NCI-H446 treated with DMSO at 0.1 percent for 48 hours (cell line): ENCODE measurements at places on chromosomes 1 and 21.

- peak; percentile 25 for DNase-seq
These were observed 563.0 kb upstream of the NEGR1 start for GRCh38 chr1:72845381-72845780.

GRCh38 chr1:37449936-37450335 is 24.4 kb upstream of the ZC3H12A start:
- no peak for DNase-seq

- DNase-seq, result no peak
These were observed 631.4 kb downstream of the SMYD3 start for GRCh38 chr1:245875581-245876261.

DNA sequence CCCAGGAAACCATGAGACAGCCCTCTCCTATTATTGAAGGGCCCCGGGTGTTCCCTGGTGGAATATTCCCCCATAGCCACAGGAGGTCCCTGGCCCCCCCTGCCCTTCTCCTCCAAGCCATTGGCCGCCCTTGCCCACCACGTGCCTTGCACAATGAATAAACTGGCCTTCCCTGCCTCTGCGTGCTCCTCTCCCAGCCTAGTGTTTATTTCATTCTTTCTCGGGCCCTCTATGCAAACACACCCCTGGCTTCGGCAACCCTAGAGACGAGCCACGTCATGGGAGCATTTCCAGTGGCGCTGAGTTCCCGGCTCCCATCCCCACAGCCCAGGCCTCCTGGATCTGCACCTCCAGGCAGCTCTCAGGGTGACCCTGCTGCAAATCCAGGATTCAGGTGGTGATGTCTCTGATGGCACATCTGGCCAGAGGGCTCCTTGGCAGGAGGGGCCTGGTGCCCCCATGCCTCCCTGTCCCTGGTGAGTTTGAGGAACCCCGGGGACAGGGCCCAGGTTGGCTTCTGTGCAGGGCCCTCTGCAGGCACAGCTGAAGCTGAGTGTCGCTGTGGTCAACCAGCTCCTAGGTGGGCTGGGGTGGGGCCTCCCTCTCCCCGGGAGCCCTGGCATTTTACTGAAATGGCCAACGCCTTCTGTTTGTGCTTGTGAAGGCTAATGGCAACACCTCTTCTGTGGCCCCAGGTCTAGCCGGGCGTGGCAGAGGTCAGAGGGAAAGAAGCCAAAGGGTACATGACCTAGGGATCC is 6.2 kb downstream of the KRTAP10-12 start:
- no peak for DNase-seq

GRCh38 chr1:228018961-228019721 is 12.3 kb downstream of the WNT3A start:
- DNase-seq, result no peak

GRCh38 chr1:83995649-83996048 is 3.3 kb downstream of the TTLL7 start:
- DNase-seq, result no peak

DNA sequence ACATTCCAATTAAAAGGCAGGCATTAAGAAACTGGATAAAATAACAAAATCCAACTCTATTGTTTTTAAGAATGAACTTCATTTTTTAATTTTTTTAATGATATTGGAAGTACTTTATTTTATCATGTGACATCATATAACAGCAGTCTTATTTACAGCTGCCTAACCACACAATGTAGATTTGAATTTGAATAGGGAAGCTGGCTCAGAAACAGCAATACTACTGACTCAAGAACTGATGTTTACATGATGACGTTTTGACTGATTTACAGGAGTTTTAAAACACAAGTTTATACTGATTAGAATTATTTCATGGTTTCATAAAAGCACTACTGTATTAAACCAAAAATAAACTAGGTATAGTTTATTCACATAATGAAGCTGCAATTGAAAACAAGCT is 348.7 kb upstream of the NR5A2 start:
- DNase-seq, result no peak

DNA sequence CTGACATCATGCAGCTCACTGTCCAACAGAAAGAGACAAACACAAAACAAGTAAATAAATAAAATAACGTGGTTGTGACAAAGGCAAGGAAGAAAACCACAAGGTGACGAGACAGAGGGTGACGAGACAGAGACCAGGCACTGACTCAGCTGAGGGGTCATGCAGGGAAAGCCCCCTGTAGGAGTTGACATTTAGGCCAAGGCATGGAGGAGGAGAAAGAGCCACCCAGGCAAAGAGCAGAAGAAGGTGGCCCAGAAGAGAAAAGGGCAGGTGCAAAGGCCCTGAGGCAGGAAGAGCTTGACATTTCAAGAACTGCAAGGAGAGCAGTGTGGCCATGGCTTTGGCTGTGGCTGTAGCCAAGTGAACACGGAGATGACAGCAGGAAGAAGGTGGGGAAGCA is 65.1 kb upstream of the ID3 start:
- no peak for DNase-seq

DNA sequence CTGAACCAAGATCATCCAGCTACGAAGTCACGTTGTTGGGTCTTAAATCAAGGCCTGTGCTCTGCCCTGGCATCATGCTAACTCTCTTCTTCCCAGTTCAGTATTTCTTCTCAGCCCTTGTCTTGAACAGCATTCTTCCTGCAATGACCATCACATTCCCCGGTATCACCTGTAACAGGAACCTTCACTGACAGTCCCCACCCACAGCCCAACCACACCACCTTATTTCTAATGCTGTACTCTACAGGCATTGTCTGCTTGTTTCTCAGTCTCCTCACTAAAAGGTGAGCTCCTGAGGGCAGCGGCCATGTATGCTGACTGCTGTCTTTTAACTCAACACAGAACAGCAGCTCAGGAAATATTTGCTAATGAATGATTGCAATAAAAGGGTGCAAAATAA is 54.0 kb downstream of the DAB1 start:
- no peak for DNase-seq

DNA sequence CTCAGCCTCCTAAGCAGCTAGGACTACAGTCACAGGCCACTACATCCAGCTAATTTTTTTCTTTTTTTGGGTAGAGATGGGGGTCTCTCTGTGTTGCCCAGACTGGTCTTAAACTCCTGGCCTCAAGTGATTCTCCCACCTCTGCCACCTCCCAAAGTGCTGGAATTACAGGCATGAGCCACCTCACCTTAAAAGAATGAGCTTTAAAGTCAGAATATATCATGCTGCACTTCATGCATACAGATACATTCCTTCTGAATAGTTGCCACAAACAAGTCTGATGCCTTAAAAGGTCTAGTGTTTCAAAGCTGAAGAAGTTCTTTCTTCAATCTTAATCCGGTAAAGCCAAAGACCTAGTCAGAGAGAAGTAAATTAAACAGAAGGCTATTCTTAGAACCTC is 23.8 kb upstream of the CPLANE2 start:
- no peak for DNase-seq

DNA sequence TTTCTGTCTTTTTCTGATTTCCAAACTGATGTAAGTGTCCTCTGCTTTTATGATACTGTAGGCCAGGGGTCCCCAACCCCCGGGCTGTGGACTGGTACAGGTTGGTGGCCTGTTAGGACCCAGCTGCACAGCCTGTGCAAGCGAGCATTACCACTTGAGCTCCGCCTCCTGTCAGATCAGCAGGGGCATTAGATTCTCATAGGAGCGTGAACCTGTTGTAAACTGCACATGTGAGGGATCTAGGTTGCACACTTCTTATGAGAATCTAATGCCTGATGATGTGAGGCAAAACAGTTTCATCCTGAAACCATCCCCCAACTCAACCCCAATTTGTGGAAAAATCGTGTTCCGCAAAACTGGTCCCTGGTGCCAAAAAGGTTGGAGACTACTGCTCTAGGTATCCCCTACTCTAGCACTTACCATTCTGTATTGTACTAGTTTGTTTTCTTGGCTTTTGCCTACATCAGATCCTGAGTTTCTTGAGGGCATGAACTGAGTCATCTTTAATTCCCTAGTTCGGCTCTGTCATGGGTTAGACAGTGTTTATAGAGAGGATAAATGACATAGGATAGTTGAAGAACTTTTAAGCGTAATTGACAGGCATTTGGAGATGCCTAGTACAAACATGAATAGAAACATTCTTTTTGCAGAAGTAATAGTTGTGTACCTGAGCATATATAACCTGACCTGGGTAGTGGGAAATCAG is 4.1 kb downstream of the ABCD3 start:
- no peak for DNase-seq

DNA sequence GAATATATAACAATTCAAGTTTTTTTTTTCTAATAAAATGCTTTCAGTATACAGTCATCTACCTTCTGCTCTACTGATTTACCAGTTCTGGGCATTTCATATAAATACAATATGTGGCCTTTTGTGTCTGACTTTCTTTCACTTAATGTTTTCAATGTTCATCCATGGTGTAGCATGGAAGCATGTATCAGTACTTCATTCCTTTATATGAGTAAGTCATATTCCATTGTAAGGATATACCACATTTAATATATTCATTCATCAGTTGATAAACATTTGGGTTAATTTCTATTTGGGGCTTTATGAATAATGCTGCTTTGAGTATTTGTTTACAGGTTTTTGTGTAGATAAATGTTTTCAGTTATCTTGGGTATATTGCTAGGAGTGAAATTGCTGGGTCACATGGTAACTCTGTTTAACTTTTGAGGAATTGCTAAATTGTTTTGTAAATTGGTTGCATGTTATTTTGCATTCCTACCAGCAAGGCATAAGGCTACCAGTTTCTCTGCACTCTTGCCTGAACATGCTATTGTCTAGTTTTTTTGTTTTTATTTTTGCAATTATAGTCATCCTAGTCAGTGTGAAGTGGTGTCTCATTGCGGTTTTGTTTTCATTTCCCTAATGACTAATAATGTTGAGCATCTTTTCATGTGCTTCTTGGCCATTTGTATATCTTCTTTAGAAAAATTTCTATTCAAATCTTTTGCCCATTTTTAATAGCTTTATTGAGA is 206.1 kb downstream of the TM2D1 start:
- no peak for DNase-seq

GRCh38 chr1:19661721-19662228 is 2.9 kb upstream of the HTR6 start:
- peak; percentile 8 for DNase-seq

DNA sequence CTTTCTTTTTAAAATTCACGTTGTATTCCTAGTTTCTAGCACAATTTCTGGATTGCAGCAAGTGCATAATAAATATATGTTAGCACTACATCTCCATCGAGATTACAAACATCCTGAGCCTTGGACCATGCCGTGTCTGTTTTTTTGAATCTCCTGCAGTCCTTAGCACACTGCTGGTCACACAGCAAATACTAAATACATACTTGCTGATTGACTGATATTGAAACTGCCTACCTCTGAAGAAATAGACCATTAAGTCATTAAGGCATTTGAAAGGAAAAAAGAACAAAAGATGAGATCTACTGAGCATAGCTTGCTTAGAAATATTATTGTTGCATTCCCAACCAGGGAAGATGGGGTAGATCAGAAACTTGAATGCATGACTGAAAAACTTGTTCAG is 369.1 kb downstream of the PTBP2 start:
- DNase-seq, result no peak

GRCh38 chr21:14737284-14737691 is 191.2 kb upstream of the SAMSN1 start:
- no peak for DNase-seq

DNA sequence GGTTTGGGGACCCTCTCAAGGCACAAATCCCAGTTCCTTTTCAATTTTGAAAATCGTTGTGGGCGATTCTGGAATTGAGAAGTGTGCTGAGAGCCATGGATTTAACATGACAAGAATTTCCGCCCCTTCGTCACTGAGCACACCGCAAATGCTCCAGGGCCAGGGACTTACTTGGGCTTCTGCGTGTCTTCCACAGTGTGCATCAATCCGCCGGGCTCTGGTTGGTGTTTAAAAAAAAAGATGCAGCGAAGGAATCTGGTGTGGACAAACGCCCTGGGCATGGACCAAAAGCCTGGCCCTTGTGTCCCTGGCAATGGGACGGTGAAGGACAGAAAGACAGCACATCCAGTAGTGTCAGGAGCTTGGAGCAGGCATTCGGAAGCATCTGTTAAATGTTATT is 696 bp upstream of the CLDN14 start:
- no peak for DNase-seq

DNA sequence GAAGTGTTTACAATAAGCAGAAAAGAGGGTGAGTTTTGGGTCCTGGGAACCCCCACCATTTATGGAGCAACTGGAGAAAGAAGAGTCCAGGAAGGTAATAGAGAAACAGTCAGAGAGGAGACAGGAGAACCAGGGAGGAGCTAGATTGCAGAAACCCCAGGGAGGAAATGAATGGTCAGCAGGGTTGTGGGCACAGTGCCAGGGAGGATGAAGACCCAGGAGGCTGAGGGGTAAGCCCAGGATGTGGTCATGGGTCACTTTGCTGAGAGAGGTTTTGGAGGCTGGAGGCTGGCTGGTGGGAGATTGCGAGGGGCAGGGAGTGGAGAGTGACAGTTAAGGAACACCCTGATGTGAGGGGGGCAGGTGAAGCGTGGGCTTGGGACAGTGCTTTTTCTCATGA is 169.9 kb upstream of the CSF3R start:
- DNase-seq, result no peak

DNA sequence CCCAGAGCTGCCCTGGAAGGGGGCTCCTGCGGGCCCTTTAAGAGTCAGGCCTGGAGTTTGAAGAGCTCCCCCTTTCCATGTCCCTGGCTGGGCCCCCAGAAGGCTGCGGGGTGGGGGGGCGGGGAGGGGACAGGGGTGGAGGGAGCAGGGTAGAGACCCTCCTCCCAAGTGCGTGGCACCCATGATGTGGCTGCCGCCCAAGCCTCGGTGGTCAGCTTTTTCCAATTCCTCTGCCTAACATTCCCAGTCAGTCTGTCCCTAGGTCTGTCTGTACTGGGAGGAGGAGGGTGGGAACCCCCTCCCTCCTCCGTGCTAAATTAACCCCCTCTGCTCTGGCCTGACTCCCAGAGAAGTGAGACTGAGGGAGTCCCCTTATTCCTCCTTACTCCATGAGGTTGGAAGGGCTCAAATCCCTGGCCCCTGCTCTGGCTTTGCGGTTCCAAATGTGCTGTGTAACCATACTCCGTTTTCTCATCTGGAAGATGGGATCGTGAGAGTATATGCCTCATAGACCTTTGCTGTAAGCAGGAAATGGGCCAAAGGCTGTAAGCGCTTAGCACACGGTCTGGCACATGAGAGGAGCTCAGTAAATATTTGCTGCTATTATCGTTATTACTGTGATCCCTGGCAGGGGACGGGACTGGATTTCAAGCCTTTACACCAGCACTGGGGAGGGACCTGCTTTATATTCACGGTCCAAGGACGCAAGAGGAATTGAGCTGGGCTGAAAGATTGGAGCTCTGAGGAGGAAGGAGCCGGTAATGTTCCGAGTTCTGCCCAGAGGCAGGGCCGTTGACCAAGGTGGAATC is 658 bp upstream of the COL16A1 start:
- peak; percentile 12 for DNase-seq

GRCh38 chr1:99945174-99945573 is 24.6 kb upstream of the SLC35A3 start:
- DNase-seq, result no peak

- DNase-seq, result no peak
These were observed 49.2 kb upstream of the POFUT2 start for GRCh38 chr21:45336870-45337269.

DNA sequence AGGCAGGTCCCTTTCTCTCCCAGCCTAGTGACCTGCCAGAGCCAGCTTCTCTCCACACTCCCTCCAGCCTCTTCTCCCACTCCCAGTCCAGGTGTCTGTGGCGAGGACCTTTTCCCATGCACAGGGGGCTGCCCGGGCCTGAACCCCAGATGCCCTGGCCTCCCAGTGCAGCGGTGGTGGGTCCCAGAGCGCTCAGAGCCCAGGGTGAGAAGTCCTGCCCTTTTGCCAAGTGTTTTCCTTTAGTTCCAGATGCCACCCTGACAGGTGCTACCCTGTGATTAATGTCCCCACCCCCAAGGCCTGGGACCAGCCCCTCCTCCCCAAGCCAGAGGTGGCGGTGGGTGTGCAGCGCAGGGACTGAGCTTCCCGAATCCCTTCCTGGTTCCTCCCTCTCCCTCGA is 90.4 kb downstream of the PAX7 start:
- no peak for DNase-seq
